Mesothelial cell of epicardium (in vitro differentiated cells): ENCODE measurements at places on chromosomes 4 and X.
A peak's percentile ranks its signal among the peaks of the same experiment; 100 is the strongest.

DNA sequence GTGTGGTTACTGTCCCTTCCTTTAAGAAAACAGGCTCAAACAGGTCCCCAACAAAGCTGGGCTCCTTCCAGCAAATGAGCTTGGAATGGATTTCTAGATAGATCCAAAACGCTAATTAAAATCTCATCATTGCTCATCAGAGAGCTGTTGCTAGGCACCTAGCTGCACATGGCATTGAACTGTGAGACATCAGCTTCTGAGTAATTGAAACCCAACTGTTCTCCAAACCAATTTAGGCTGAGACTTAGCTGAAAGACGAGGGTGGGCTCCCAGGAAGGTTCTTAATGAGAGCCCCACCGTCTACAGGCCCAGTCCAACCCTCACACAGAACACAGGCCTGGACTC is 59.1 kb downstream of the FAM184B start:
- no peak for DNase-seq

- DNase-seq: no peak
Measured at GRCh38 chr4:104728380-104729122, 233.9 kb upstream of the CXXC4 start.

- DNase-seq: no peak
Measured at GRCh38 chrX:155632431-155633100, 19.8 kb upstream of the TMLHE start.

DNA sequence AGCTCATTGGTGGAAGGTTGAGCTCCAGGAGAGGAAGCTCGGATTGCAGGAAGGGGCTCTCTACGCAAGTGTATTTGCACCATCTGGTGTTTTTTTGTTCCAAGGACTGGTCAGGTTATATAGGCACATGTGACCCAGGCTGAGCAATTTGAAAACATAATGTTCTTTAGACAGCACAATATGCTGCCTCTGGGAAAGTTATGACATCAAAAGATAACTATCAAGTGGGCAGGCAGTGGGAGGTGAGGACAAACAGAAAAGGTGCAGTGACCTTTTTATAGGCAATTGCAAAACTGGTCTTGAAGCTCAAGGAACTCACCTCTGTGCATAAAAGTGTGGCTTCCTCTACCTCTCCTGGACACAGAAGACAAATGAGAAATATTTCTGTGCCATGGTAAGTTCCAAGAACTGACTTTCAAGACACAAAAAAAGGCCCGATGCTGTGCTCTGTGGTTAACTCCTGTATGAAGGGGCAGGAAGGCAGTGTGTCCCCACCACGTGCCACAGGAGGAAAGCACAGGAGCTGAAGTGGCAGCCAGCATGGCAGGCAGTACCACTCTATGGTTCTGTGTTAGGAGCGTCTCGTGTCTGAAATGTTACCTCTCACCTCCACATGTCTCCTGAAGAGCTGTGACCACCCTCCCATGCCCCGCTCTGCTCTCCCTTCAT is 128.6 kb downstream of the SHROOM3 start:
- DNase-seq: no peak

DNA sequence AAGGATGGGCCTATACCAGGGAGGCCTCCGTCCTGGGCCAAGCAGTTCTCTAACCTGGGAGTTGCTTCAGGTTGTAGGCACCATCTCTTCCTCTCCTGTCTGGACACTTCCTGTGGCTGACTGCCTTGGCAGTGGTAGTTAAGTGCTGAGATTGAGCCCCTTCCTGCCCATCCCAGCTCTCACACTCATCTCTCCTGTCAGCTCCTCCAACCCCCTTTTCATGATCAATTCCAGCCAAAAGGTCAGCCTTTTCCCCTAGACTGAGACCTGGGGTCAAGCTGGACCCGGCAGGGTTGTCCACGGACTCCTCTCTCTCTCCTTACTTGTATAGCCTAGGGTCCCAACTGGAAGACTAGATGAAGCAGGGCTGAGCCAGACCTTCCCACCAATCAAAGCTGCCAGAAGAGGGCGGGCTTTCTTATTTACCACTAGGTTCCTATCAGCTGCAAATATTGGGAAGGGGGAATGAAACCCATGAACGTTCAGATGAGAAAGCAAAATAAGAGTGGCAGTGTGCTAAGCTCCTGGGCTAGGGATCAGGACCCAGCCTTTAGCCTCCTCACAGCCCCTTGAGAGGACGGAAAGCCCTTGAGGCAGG is 34.5 kb downstream of the KDM5C start:
- DNase-seq: no peak

GRCh38 chr4:4761128-4761982 is 98.1 kb upstream of the MSX1 start:
- no peak for DNase-seq

- no peak for DNase-seq
Measured at GRCh38 chr4:128009428-128009827, 44.2 kb downstream of the ABHD18 start.

DNA sequence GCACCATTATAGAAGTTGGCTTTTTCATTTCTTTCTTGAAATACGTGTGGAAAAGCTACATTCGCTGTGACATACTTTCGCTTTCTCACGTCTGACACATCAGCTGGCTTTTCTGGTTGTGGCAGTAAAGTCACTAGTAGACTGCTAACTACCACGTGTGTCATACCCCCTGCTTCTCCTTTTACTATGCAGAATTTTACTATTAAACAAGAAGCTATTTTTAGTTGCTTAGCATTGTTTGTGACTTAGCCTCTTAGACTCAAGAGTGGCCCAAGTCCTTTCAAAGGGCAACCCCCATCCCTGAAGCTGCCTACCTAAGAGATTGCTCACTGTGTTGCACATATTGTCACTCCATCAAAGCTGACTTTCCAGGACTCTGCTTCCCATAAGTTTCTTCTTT is 2.1 kb upstream of the IL2 start:
- DNase-seq: no peak

GRCh38 chrX:2484721-2485648 is 15.8 kb downstream of the DHRSX start:
- DNase-seq: no peak

- DNase-seq: no peak
Measured at GRCh38 chr4:185548587-185548986, 13.3 kb upstream of the PDLIM3 start.

DNA sequence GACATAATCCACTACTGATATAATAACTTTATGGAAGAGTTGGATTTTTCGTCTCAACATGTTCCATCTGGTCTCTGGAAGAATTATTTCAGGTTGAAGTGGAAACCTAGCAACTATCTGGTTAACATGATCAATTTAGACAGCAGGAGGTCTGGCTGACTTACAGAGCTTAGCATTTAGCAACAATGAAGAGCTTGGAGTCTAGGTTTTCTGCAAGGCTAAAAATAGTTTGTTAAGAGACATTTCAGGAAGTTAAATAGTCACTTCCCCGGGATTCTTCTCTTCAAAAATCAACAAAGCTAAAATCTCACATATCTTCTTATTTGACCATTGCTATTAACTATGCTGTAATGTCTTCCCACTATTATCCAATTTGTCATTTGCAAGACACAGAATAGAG is 418.6 kb upstream of the DIPK2B start:
- DNase-seq: no peak

- peak; percentile 88 for DNase-seq
Measured at GRCh38 chrX:110450050-110450449, 91.4 kb downstream of the RTL9 start.

- DNase-seq: no peak
Measured at GRCh38 chr4:145299380-145300076, 119.1 kb upstream of the OTUD4 start.

GRCh38 chrX:9885150-9885549 is 82.0 kb upstream of the CLDN34 start:
- DNase-seq: no peak

DNA sequence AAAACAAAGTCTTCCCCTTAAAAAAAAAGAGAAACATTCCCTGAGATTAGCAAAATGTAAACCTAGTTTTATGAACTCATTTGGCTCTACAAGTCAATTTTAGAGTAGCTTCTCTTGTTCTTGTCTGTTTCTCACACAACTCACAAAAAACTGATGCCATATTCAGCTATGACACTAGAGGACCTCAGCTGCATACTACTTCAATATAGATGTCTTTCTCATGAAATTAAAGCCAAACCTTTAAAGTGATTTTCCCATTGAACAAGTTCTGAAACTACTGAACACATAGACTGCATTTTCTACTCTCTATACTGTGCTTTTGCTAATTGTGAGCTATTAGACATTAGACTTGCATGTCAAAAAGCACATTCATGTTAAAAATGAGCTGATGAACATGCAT is 49.8 kb downstream of the TBCK start:
- DNase-seq: no peak

- DNase-seq: no peak
Measured at GRCh38 chr4:99991741-99992140, 41.7 kb upstream of the H2AZ1 start.

- no peak for DNase-seq
Measured at GRCh38 chrX:41909068-41909467, 14.3 kb downstream of the CASK start.

- no peak for DNase-seq
Measured at GRCh38 chrX:124010566-124010965, 49.1 kb downstream of the STAG2 start.

DNA sequence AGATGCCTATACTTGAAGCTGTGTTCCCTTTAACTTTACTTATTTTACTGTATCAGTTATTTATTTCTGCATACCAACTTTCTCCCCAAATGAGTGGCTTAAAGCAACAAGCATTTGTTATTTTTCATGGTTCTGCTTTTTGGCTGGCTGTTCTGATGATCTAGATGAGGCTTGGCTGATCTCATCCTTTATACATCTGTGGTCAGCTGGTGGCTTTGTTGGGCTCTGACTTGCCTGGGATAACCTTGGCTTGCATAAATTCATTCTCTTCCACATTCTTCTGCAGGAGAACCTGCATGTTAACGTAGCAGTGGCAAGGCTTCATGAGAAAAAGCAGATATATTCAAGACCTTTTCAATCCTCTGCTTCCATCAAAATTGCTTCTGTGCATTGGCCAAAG is 1317.6 kb downstream of the ADGRL3 start:
- DNase-seq: no peak

DNA sequence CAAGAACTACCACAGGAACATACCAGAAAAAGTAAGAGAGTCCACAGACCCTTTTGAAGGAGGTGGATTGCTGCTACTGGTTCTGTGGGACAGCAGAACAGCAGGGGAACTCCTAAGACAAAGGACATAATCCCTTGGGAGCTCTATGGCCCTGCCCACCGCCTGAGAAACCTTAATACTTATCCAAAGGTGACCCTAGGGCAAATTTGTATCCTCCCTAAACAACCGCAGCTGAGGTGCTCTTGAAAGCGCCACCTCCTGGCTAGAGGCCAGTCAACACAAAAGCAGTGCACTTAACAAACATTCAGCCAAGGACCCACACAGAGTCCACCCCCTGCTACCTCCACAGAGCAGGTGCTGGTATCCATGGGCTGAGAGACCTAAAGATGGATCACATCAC is 136.8 kb downstream of the ADAM29 start:
- DNase-seq: no peak

DNA sequence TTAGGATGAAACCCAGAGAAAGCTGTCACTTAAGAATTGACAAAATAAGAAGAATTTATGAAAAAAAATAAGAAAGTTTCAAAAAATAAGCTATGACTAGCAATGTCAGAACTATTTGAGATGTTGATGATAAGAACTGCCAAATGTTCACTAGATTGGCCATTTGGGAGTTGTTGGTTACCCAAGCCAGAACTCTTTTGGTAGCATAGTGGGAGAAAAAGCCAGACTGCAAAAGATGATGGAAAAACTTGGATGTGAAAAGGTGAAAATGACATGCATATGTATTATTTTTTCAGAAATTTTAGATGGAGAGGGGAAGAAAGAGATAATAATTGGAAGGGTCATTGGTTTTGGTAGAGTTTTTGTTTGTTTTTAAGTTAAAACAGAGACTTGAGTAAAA is 397.2 kb upstream of the ATOH1 start:
- DNase-seq: no peak

- DNase-seq: no peak
Measured at GRCh38 chr4:23993373-23993772, 103.5 kb upstream of the PPARGC1A start.

- no peak for DNase-seq
Measured at GRCh38 chrX:96685210-96686099, 813 bp downstream of the DIAPH2 start.

DNA sequence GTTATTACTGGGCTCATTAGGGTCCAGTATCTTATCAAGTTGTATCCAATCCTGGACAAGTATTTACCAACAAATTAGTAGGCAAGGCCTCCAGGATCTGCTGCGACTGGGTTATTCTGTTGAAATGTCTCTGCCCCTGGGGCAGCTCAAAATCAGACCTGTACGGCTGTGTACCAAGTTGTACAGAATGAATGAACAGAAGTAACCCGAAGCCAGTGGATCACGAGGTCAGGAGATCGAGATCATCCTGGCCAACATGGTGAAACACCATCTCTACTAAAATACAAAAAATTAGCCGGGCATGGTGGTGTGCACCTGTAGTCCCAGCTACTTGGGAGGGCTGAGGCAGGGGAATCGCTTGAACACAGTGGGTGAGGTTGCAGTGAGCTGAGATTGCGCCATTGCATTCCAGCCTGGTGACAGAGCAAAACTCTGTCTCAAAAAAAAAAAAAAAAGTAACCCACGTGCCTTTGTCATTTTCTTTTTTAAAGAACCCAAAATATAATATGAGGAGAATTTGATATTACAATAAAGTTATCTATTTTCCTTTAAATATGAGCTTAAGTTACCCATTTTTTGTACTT is 127.3 kb downstream of the CBR4 start:
- DNase-seq: no peak

DNA sequence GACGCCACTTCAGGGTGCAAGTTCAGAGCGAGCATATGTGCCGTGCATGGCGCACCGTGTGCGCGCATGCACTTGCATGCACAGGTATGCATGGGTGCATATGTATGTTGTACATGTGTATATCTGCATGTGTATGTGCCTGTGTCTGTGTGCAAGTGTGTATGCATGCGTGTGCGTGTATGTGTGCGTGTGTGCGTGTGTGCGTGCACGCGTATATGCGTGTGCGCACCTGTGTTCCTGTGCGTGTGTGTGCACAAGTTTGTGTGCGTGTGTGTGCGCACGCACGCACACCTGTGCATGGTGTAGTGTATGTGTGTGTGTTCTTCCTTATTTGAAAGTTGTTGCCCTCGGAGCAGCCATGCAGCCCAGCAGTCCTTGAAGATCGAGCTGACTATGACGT is 76.8 kb downstream of the GPR143 start:
- no peak for DNase-seq

DNA sequence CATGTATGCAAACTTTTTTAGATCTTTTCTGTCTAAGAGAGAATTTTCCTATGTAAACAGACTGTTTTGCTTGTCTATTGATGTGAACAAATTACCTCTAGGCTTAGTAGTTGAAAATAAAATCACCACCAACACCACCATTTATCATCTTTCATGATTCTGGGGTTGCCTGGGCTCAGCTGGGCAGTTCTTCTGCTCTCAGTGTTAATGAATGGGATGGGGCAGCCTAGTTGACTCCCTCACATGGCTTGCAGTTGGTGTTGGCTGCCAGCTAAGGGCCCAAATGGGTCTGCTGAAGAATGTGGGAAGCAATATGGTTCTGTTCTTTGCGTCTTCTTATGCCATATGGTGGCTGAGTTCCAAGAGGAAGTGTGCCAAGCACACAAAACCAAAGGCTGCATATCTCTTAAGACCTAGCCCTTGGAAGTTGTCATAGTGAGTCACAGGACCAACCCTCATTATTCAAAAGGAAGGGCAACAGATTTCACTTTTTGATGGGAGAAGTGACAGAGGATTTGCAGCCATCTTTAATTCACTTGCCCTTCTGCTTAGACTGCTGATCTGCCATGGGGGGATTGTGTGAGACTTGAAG is 17.9 kb downstream of the REELD1 start:
- no peak for DNase-seq
